ENCODE measurements at places on chromosomes 2 and 18.

GRCh38 chr18:68354176-68354575 is 360.7 kb downstream of the TMX3 start:
- DNase-seq: peak; percentile 3

- DNase-seq: no peak
These were observed 90.1 kb downstream of the ACVR1 start for GRCh38 chr2:157785866-157786662.

GRCh38 chr2:48467637-48468036 is 62.3 kb upstream of the STON1 start:
- no peak for DNase-seq

GRCh38 chr2:133213651-133214050 is 354.6 kb downstream of the NCKAP5 start:
- DNase-seq: no peak

GRCh38 chr2:176526995-176527901 is 258.0 kb downstream of the MTX2 start:
- DNase-seq: peak; percentile 56

- DNase-seq: no peak
These were observed 13.1 kb upstream of the CNDP1 start for GRCh38 chr18:74521068-74521725.

- DNase-seq: no peak
These were observed 1.3 kb downstream of the RTP5 start for GRCh38 chr2:241870611-241871537.

DNA sequence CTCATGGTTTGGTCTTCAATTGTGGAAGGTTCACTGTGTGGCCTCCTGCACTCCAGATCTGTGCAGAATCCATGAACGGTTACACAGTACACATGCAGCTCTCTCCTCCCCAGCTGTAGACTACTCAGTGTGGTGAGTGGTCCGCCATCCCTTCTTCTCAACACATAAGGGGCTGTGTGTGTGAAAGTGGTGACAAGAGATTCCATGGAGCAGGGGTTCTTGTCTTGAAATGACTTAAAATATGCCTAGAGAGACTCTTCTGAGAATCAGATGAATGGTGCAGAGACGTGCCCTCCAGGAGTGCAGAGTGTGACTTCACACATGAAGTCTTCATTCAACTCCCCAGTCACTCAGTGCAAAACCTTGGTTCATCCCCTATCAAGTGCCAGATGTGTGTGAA is 151.0 kb upstream of the COPS8 start:
- no peak for DNase-seq

DNA sequence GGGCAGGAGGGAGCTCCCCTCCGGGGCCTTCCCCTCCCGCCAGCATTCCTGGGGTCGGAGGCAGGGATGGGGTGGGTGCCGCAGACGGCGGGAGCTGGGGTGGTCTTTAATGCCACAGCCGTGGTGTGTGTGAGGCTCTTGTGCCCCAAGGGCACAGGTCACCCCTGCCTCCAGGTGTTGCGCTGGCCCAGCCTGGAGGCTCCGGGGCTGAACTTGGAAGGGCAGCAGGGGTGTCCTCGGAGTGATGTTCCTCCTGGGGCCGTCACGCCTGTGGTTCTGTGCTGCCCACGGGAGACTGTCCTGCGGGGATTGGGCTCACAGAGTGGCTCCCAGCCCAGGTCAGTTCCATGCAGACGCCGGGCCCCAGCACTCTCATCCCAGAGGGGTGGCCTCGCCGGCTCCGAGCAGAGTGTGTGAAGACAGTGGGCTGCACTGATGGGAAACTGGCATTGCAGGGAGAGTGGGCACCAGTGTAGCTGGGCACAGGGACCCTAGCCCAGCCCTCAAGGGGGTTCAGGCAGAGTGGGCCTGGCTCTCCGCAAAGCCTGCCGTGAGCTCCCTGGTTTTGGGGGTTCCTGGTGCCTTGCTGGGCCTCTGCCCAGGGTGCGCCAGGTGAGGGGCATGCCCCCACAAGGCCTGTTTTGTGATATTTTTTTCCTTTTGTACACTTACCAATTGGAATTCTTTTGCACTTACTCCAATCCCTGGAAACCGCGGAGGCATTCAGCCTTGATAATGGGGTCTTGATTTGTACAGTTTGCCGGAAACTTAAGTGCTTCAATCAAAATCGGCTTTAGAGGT is 56.7 kb downstream of the NFATC1 start:
- no peak for DNase-seq

DNA sequence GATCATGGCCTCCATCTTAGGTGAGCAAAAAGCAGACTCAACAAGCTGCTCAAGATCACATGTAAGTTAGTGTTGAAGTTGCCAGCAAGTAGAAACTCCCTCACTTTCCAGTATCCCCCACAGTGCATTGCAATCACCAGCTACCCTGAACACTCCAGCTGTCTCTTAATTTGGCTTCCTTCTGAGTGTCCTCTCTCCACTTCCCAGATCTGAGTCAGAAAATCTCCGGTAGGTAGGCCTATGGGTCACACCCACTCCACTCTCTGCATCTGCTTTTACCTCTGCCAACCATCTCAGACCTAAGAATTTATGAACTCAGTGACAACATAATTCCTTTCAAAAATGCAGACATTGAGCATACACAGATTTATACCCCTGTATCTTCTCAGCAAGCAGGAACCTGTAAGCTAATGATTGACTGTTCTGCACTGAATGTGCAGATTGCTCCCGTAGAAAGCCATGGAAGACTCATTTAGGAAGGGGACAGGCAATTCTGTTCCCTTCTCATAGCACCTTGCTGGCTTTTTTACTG is 656.9 kb downstream of the EPHA4 start:
- DNase-seq: no peak

- DNase-seq: no peak
These were observed 104.4 kb upstream of the SALL3 start for GRCh38 chr18:78875016-78875777.

DNA sequence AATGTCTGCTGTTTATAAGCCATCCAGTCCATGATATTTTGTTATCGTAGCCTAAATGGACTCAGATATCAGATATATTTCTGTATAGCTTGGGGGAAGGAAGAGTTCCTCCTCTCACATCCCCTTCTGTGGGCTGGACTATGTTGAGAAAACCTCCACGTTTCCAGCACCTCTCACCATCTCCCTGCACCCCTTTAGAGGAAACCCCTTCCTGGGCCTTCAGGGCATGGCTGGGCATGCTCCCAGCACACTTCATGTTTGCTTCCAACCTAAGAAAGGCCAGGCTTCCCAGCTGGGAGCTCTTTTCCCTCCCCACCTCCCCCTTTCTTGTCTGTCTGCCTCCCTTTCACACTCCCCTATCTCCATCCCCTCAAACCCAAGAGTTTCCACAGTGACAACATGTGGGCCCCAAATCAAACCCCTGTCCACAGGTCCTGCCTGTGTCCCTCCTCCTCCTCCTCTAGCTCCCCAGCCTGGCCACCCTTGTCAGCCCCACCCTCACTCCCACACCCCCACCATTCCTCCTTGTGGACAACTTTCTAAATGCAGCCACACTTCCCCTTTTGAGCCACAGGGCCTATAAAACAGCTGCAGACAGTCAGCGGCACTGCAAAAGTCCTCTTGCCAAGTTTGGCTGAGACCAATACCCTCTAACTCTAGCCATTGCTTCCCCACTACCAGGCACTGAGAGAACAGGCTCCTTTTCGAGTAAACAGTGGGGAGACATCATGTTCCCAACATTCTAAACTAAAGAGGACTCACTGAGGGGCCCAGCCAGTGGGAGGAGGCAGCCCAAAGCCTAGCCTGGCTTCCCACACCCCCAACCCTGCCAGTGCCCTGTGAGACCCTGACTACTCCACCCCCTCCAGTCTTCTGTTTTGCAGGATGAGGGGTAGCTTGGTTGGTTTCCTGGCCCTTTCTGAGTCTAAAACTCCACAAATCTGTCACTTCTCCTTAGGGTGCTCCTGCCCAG is 120.5 kb downstream of the ZFP36L2 start:
- no peak for DNase-seq

GRCh38 chr2:9712263-9712662 is 81.5 kb upstream of the YWHAQ start:
- no peak for DNase-seq

GRCh38 chr2:215363461-215364156 is 51.8 kb downstream of the ATIC start:
- DNase-seq: no peak

GRCh38 chr2:23544589-23545295 is 159.8 kb downstream of the KLHL29 start:
- DNase-seq: no peak

DNA sequence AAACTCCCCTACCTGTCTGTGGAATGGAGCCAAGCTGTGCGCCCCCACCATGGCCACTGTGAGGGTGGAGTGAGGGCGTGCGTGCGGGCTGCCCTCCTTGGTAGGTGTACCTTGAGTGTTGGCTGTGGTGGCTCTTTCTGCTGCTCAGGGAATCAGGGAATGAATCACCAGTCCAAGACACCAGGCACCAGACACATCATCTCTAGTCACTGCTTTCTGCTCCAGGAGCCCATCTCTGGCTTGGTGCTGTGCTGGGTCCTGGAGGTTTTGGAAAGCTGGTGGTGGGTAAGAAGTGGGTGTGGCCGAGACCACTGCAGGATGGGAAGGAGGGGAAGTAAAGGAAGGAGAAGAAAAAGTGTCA is 209.9 kb downstream of the SEPTIN10 start:
- DNase-seq: no peak

GRCh38 chr2:241273210-241274020 is 42.1 kb downstream of the HDLBP start:
- DNase-seq: no peak

DNA sequence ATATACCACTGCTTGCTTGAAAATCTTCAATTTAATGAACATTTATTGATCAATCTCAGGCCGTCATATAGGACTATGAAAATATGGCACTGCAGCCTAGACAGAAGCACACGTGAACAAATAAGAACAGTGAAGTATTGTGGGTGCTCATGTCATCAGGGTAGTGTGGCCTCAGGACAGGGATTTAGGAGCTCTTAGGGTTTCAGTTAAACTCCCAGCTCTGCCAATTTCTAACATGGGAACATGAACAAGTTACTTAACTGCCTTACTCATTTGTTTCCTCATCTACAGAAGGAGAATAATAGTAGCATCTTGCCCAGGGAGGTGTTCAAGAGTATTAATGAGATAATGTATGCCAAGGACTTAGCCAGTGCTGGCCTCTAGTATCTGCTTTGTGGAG is 146.0 kb upstream of the MAP3K20 start:
- DNase-seq: no peak

DNA sequence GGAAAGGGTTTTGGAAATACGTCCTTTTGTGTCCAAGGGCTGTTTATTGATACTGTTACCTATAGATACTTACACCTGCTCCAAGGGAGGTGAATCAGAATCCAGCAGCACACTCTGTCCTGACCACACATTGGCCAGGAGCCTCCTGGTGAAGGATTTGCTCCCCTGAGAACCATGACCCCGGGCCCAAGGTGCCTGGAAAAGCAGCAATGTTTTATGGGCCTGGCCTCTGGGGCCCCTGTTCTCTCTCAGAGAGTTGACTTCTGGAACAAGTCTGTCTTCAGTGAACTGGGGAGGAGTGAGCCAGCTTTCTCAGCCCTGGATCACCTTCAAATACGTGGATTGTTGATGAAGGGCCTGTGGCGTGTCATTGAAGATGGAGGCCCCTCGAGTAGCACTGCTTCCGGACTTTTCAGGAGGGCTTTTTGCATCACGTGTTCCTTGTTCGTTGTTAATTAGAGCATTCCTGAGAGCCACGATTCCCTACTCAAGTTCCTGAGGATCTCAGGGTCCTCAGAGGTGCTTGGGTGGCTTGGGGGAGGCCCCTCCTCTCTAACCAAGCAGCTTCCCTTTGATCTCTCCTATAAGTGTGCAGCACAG is 78.5 kb upstream of the RPL31 start:
- no peak for DNase-seq

GRCh38 chr18:12433829-12434540 is 26.3 kb downstream of the PRELID3A start:
- no peak for DNase-seq

- DNase-seq: no peak
These were observed 234.8 kb upstream of the RAB6C start for GRCh38 chr2:129744649-129745048.

DNA sequence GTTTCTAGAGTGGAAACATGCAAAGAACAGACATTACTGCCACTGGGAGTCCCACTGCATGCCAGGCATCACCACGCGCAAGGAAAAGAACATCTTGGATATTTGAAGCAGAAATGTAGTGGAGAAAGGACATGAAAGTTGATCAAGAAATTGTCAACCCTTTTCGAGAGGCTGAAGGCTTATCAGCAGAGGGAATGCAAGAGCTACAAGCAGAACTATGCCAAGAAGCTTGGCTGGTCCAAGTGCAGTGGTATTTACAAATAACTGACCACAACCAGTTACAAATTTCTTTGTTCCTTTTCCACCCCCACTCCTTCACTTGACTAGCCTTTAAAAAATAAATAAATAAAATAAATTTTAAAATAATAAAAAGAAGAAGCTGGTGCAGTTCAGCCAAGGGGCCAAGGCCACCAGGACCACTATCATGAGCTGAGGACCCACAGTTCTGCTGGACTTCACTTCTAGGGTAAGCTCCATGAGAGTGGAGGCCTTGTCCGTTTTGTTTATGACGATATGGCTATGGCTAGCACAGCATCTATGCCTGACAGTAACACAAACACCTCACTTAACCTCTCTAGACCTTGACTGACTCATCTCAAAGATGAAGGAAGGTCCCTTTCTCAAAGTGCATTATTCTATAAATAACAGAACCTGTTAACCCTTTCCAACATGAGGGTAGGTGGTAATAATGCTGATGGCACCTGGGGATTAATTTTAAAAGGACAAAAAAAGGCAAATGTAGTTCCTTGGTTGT is 20.9 kb downstream of the MARCHF4 start:
- DNase-seq: no peak

GRCh38 chr2:196439760-196440159 is 199.8 kb upstream of the CCDC150 start:
- DNase-seq: no peak

DNA sequence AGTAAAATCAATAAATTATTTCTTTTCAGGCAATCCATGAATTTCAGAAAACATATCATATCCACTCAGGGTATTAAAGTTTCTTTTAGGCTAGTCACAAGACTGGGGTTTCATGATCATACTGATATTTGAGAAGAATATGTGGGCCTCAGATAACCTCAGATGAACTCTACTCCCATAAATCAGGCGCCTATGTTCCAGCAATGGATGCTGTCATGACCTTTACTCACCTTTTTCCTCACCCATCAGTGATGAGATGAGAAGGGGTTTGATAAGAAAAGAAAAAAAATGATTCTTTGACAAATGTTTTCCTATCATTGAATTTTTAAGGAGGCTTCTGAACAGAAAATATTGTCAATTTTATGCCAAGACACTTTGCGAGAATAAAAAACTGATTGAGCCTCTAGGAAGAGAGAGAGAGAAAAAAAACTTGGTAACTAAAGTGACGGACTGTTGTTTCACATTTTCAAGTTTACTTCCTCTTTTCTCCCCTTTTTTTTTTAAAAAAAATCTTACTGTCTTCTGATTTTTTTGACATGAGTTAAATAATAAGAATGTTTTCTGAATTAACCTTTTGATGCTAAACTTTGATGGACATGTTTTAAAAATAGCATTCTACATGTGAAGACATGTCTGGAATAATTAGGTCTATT is 309.1 kb upstream of the MAP2 start:
- DNase-seq: no peak

All from stromal cell of bone marrow (primary cell).